GM12891 (cell line): ENCODE measurements at places on chromosomes 3 and 15.

- no peak for DNase-seq
Measured at GRCh38 chr15:69751566-69751965, 298.9 kb downstream of the RPLP1 start.

GRCh38 chr3:100029689-100030088 is 84.6 kb downstream of the FILIP1L start:
- no peak for DNase-seq

GRCh38 chr3:150349314-150350097 is 58.6 kb upstream of the TSC22D2 start:
- DNase-seq: no peak

DNA sequence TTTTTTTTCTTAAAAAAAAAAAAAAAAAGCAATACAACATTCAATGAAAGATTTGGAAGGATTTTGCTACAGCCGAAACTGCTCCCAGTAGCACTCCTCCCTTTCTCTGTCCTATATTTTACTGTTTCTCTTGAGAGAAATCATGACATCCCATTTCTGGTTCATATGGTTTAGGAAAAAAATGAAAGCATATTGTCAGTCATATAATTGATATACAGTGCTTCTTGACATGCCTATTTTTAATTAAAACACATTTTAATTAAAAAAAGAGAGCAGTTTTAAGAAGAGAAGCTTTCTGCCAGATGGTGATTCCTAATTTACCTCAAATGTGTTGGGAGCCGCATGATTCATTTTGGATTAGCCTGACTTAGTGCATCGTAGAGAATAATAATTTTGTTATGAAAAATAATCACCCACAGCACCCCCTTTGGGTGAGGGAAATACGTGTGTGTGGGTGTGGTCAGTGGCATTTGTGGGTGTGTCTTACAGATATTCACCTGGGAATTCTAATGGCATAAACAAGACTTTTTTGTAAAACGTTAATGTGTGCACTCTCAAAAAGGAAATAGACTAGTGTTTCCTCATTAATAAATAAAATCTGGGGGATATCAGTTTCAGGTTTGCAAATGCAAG is 544.5 kb downstream of the MFSD1 start:
- no peak for DNase-seq

DNA sequence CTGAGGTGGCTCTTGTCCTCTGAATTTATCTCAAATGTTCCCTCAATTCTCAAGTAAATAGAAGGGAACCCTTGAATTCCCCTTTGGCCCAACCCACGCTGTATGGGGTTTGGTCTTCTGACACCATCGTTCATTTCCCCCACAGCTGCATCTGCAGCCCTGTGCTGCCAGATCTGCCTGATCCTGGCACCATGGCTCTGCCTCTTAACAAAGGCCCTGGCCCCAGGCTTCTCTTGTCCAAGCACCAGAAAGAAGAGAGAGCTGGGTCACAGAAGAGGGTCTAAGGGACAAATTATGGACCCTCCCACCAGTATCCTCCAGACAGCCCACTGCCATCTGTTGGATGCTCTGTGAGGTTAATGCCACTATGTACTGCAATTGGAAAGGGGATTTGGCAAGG is 1.8 kb downstream of the MAP1A start:
- DNase-seq: no peak

- DNase-seq: no peak
Measured at GRCh38 chr3:25870452-25870851, 80.6 kb downstream of the OXSM start.
